ENCODE measurements at places on chromosomes 7 and 10. TPM values are rescaled to one million over a fixed set of nuclear protein-coding genes. Genes with fewer than 3 reads are reported as not detected.

DNA sequence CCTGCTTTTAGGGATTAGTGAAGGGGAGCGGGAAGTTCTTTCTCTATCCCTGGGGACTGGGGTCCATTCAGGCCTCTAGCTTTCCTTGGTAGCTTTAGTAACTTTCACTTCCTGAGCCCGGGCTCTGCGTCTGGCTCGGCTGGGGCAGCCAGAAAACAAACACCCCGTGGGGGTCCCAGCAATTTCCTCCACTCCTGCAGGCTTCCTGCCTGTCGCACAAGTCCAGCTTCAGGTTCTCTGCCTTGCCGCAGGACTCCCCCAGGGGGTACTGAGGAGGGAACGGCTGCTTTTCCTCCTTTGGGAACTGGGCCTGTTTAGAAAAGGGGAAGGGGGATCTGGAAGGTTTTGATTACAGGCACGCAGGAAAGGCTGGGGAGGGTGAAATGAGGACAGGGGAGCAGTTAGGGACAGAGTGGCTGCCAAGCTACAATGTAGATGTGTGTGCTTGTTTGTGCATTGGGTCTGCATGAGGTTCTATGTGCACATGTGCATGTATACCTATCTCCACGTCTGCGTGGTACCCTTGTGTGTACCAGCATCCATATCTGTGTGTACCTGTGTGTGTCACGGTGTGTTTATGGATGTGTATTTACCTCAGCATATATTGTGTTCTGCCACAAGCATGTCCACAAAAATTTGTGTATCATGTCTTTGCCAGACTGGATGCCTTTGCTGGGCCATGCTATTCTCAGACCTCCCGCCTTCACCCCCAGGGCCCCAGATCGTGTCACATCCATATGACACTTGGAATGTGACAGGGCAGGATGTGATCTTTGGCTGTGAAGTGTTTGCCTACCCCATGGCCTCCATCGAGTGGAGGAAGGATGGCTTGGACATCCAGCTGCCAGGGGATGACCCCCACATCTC is 2.0 kb downstream of the KAZALD1 start:
- DNase-seq: no peak

DNA sequence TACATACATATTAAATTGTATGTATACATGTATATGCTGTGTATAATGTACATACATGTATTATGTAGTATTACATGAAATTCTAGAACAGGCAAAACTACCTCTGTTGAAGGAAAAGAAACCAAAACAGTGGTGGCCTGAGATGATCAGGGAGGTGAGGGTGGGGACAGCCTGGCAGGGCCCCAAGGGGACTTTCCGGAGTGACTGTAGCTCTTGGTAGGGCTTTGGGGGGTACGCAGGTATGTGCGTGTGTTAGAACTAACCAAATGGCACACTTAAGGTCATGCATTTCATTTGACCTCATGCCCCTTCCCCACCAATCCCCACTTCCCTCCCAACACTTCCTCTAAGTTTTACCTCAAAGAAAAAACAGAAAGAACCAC is 31.3 kb downstream of the CTBP2 start:
- DNase-seq: no peak

DNA sequence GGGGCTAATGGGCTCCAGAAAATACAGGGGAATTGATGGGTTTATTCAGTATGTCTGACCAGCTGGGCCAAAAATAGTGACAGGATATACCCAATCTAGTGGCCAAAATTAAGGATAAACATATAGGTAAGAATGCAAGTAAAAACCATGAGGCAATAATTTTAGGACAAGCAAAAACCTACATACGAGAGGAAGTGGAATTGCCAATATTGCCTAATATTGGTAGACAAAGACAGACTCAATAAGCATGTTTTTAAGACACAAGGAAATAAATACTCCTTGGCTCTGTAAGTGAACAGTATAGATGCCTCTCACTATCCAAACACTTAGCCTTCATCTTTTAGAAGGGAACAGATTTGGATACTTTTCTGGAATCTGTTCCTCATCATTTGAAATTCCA is 51.0 kb downstream of the ATXN7L1 start:
- no peak for DNase-seq

- DNase-seq: no peak
Observed at GRCh38 chr7:83280671-83281070, 118.0 kb upstream of the PCLO start.

GRCh38 chr7:33885290-33886148 is 19.8 kb upstream of the BMPER start:
- no peak for DNase-seq

DNA sequence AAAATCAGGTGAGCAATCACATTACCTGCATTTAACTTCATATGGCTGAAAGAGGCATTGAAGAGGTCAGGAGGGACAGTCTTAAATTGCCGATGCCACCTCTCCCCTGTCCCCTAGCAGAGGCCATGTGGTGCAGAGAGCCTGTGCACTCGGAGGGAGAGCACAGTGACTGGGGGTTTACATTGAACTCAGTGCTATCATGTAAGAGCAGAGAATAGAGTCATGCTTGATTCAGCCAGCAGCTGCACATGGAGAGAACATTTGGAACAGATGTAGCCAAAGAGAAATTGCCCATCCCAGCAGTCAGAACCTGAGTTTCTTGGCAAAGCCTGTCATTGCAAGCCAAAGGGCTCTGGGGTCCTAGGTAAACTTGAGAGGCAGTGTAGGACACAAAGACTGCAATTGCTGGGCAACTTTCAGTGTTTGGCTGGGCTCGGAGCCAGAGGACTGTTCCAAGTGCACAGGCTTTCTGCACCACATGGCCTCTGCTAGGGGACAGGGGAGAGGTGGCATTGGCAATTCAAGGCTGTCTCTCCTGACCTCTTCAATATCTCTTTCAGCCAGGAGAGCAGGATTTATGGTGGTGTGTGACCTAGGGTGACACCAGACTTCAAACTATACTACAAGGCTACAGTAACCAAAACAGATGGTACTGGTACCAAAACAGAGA is 267.1 kb downstream of the REEP3 start:
- DNase-seq: no peak

- no peak for DNase-seq
Observed at GRCh38 chr7:64872351-64873154, 30.5 kb upstream of the ZNF273 start.

DNA sequence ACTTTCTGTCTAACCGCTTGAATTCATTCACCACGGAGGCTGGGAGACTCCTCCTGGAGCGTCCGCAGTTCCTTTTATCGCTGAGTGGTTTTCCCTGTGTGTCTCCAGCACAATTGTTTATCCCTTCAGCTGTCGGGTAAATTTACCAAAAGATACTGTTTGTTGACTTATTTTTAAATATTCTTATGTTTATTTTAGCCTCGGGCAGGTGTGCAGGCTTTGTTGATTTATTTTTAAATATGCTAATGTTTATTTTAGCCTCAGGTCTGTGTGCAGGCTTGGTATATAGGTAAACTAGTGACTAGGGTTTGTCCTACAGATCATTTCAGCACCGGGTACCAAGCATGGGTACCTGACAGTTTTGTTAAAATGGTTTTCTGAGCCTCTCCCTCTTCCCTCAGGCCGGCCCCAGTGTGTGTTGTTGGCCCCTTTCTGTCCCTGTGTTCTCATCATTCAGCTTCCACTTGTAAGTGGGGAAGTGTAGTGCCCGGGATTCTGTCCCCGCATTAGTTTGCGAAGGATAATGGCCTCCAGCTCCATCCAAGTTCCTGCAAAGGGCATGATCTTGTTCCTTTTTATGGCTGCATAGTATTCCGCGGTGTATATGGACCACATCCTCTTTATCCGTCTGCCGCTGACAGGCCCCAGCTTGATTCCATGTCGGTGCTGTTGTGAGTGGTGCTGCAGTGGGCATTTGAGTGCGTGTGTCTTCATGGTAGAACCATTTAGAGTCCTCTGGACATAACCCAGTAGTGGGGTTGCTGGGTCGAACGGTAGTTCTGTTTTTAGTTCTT is 5.3 kb downstream of the GET4 start:
- no peak for DNase-seq

DNA sequence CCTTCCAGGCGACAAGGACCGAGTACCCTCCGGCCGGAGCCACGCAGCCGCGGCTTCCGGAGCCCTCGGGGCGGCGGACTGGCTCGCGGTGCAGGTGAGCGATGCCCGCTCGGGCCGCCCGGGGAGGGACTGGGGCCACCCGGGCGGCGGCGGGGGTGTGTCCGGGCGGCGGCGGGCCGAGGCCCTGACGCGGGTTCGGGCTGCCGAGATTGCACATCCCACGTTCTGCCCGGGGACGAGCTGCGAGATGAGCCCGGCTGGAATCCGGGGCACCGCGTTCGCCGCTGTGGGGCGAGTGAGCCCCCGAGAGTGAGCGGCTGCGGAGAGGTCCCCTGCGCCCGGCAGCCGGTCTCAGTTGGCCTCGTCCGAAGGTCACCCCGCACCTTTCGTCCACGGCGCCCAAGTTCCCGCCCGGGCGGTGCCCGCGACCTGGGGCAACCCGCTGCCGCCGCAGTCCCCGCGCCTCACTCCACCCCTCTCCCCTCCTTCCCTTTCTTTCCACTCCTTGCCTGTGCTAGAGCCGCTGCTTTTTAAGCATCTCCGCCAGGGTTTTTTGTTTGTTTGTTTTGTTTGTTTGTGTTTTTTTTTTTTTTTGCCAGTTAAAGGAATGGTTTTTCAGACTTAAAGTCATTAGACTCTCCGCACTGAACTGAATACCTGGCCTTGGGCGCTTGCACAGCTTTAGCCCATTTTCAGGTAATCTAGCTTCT is 515 bp downstream of the RALA start:
- no peak for DNase-seq

GRCh38 chr7:10412422-10413019 is 561.2 kb upstream of the PHF14 start:
- no peak for DNase-seq

GRCh38 chr7:49243521-49243920 is 319.2 kb downstream of the CDC14C start:
- DNase-seq: no peak

STEAP2 gene
- total RNA-seq: 29.9 TPM

DNA sequence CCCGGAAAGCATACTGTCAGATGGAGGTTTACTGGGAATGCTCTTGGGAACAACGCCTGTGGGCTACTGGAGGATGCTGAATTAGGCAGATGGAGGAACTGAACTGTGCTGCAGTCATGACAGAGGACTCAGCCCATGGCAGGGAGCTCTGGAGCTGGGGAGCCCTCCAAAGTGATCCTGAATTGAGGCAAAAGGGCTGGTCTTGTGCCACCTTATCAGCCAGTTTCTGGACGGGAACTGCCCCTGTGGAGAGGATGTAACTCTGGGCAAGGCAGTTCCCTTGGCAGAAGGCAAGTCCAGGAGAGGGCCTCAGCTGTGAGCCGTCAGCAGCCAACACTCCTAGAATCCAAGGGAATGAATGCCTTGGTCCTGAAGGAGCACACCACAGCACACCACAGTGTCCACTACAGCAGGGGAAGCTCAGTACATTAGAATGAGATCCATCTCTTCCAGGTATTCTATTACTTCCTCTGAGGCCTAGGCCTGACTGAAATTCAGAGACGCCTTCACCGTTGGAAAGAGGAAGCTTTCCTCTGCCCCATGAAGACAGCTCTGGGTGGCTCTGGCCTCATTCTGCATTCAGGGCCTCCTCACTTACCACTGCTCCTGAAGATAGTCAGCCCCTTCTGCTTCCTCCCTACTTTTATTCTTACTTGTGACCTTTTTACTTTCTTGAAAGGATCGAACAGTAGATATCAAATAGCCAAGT is 139.6 kb upstream of the GPR26 start:
- DNase-seq: no peak

- no peak for DNase-seq
Observed at GRCh38 chr10:48807791-48808470, 123.3 kb downstream of the WDFY4 start.

SYNPO2L gene
- 0.10 TPM for total RNA-seq

ADIRF gene
- total RNA-seq: 543 TPM

CALD1 gene
- total RNA-seq: 227 TPM

- no peak for DNase-seq
Observed at GRCh38 chr7:84624527-84624926, 429.9 kb upstream of the SEMA3A start.

DNA sequence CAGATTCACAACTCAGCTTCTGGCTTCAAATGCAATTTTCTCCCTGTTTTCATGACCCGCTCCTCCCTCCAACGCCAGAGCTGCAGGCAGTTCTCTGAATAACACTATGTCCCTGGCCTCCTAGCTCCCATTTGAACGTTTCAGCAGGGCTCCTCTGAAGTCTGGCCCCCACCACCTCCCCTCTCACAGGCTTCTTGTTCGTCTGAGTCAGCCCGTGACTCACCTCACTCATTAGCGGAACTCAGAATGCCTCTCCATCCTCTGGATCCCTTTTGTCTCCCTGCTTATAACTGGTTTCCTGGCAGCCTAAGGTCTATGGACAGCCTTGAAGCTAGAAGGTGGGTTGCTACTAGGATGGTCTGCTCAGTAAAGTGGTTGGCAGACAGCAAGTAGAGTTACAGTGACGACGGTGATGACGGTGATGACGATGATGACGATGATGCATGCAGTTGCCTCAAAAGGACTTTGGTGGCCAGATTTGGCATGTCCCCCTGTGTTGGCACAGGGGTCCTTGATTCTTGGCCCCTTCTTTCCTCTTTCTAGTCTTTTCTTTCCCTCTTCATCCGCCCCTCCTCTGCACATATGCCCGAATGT is 83.3 kb upstream of the MKLN1 start:
- no peak for DNase-seq

NUTM2B gene
- 0.48 TPM for total RNA-seq

DNA sequence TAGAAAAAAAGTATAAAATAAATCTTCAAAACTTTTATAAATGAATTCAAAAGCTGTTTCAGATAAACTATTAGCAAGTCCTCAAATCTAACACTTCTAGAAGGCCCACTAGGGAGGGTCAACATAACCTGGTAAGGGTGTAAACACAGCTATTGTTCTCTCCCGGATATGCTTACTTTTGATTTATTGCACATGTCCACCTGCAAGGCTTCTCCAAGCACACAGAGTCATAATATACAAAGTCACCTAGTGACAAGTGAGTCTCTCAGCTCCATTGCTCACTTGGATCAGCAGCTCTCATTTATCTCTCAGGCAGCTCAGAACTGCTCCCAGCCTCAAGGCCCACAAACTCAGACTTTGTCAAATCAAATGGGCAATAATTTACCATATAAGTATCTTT is 44.0 kb upstream of the COL1A2 start:
- no peak for DNase-seq

FMC1 gene
- 9.9 TPM for total RNA-seq

DNA sequence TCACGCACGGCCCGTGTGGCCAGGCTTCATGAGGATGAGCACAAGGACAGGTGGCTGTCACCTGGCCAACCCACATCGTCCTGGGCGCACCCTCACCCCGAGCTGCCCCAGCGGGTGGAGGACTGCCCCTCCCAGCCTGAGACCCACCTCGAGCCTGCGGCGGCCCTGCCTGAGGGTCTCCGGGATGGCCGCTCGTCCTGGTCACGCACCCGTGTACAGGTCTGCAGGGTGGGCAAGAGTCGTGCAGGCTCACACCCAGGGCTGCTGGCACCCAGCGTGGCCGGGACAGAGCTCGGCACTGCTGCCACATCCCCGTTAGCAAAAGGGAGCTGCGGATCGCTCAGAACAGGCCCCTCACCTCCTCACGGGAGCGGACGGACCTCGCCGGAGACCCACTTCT is 14.4 kb upstream of the UTF1 start:
- DNase-seq: no peak

Data from mesenteric fat pad (tissue), 1 donor.